ENCODE measurements at places on chromosomes 7 and 10.

DNA sequence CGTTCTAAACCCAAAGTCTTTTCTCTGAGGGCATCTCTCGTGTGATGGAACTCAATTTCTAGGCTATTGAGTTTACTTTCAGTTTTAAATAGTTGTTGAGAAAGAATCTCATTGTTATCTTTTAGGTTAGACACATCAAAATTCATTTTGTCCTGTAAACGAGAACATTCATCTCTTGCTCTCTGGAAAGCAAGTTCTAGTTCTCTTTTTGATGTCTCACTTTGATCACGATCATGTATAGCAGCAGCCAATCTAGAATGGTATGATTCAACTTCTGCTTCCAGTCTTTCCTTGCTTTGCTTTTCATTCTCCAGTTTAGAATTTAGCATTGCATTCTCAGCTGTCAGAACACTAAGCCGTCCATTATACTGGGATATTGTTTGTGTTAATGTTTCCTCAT, 65.1 kb downstream of the ANKRD26 start:
- no peak for DNase-seq
- peaks cover 47% of the 10 kb centered on the region for H3K36me3 ChIP-seq
- no peak overlapping the region for H3K27ac ChIP-seq
- H3K4me1 ChIP-seq, result no peaks in the 10 kb centered on the region

- H3K4me1 ChIP-seq, result peaks cover 11% of the 10 kb centered on the region
- no peak for DNase-seq
- no peaks in the 10 kb centered on the region for H3K36me3 ChIP-seq
- H3K4me3 ChIP-seq, result no peak overlapping the region
- no peaks in the 10 kb centered on the region for H3K27me3 ChIP-seq
Observed at GRCh38 chr7:80132594-80132993, 2.0 kb upstream of the GNAI1 start.

DNA sequence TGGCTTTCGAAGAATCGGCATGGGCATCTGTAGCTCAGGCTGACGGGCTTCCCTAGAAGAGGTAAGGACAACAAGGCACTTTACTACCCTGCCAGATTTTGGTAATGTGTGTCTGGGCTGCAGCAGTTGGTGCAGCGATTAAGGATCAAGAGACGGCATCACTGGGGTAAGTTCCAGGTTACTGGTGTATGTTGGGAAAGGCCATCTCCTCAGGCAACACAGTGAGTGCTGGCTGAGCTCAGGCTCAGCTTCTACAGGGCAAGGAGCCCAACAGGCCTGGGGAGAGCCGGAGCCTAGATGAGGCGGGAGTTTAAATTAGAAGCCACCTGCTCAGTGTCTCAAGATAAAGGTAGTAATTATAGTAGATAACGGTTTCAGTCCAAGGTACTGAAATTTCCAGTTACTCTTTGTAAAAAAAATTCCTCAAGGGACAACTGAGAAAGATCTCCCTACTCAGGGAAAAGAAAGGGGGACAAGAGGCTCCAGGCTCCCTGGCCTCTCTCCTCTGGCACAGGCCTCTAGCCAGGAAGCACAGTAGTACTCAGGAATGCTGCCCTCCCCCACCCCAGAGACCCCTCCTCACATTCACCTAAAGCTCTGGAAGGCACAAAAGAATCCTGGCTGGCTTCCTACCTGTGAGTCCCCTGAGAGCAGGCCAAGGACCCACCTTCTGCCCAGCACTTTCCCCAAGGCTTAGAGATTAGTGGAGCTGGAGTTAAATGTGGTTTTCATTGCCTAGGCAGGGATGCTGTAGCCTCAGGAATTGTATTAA, 3.9 kb downstream of the CXCL12 start:
- DNase-seq, result peak; percentile 37
- peaks cover 1% of the 10 kb centered on the region for H3K36me3 ChIP-seq
- H3K27ac ChIP-seq, result no peak overlapping the region
- H3K4me3 ChIP-seq, result no peak overlapping the region

GRCh38 chr10:122632576-122632975, 67.1 kb downstream of the C10orf120 start:
- no peak overlapping the region for H3K27ac ChIP-seq
- H3K27me3 ChIP-seq, result no peaks in the 10 kb centered on the region
- H3K4me3 ChIP-seq, result no peak overlapping the region
- no peaks in the 10 kb centered on the region for H3K36me3 ChIP-seq

GRCh38 chr10:96664563-96664962, 55.8 kb downstream of the PIK3AP1 start:
- no peaks in the 10 kb centered on the region for H3K36me3 ChIP-seq
- peaks cover 4% of the 10 kb centered on the region for H3K27me3 ChIP-seq
- H3K4me3 ChIP-seq, result no peak overlapping the region
- no peak overlapping the region for H3K27ac ChIP-seq
- no peak for DNase-seq
- no peaks in the 10 kb centered on the region for H3K4me1 ChIP-seq

DNA sequence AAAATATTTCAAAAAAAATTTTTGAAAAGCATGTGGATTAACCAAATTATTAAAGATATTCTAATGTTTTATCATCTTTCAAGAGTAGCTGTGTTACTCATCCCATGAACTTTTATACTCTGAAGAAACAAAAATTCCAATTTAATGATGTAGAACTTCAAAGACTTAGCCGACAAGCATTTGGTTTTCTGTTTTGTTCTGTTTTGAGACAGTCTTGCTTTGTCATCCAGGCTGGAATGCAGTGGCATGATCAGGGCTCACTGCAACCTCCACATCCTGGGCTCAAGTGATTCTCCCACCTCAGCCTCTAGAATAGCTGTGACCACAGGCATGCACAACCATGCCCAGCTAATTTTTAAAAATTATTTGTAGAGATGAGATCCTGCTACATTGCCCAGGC, 17.8 kb upstream of the LCOR start:
- H3K36me3 ChIP-seq, result no peaks in the 10 kb centered on the region
- no peaks in the 10 kb centered on the region for H3K4me1 ChIP-seq
- DNase-seq, result no peak
- H3K27ac ChIP-seq, result no peak overlapping the region
- no peak overlapping the region for H3K4me3 ChIP-seq

- DNase-seq, result no peak
- no peaks in the 10 kb centered on the region for H3K4me1 ChIP-seq
- H3K27ac ChIP-seq, result no peak overlapping the region
Observed at GRCh38 chr10:121245754-121246153, 352.5 kb downstream of the FGFR2 start.

- peaks cover 13% of the 10 kb centered on the region for H3K36me3 ChIP-seq
- H3K27me3 ChIP-seq, result no peaks in the 10 kb centered on the region
- no peak overlapping the region for H3K4me3 ChIP-seq
- H3K4me1 ChIP-seq, result no peaks in the 10 kb centered on the region
- no peak overlapping the region for H3K27ac ChIP-seq
Observed at GRCh38 chr10:89741126-89741762, 39.9 kb downstream of the KIF20B start.

DNA sequence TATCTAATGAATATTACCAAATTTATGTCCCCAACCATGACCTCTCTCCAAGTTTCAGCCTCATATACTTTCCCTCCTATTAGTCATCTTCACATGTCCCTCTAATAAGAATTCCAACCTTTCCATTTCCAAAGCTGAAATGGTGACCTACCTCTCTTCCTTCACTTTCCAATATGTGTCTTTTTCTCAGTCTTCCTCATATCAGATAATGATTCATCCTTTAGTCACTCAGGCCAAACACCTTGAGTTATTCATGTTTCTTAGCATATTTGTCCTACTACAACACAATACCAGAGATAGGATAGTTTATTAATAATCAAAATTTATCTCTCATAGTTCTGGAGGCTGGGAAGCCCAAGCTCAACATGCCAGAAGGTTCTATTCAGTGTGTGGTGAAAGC, 318.5 kb upstream of the ZWINT start:
- no peaks in the 10 kb centered on the region for H3K4me1 ChIP-seq
- no peak for DNase-seq
- H3K36me3 ChIP-seq, result no peaks in the 10 kb centered on the region
- H3K27ac ChIP-seq, result no peak overlapping the region
- no peak overlapping the region for H3K4me3 ChIP-seq

- no peak for DNase-seq
- H3K4me1 ChIP-seq, result peaks cover 8% of the 10 kb centered on the region
- H3K36me3 ChIP-seq, result peaks cover 7% of the 10 kb centered on the region
- H3K4me3 ChIP-seq, result no peak overlapping the region
- no peaks in the 10 kb centered on the region for H3K27me3 ChIP-seq
Observed at GRCh38 chr7:47982610-47983009, 3.2 kb upstream of the HUS1 start.

DNA sequence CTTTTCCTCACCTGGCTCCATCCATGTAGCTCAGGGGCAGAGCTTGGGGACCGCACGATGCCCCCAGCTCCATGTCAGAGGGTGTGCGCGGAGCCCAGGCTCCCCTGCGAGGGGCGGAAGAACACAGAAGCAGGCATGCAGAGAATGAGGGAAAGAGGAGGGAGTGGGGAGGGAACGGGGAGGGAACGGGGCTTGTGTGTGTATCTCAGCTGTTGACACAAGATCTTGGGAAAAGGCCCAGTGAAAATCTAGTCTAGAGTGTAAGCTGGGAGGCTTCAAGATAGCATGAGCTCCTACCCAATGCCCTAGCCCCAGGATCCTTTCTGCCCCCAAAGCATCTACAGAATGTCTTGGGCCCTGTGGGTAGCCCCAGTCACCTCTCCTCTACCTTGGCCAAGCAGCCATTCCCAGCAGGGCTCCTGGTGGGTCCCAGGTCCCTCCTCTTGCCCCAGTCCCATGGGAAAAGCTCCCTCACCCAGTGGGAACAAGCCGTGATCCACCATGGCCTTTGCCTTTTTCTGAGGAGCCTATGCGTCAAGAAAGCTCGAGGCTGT, 25.1 kb upstream of the NDST2 start:
- no peak overlapping the region for H3K4me3 ChIP-seq
- H3K27ac ChIP-seq, result no peak overlapping the region
- H3K27me3 ChIP-seq, result no peaks in the 10 kb centered on the region
- H3K36me3 ChIP-seq, result peaks cover 28% of the 10 kb centered on the region
- no peak for DNase-seq

- no peaks in the 10 kb centered on the region for H3K36me3 ChIP-seq
- no peak overlapping the region for H3K4me3 ChIP-seq
- no peaks in the 10 kb centered on the region for H3K27me3 ChIP-seq
- no peaks in the 10 kb centered on the region for H3K4me1 ChIP-seq
Observed at GRCh38 chr7:7867846-7868571, 100.6 kb upstream of the GLCCI1 start.

DNA sequence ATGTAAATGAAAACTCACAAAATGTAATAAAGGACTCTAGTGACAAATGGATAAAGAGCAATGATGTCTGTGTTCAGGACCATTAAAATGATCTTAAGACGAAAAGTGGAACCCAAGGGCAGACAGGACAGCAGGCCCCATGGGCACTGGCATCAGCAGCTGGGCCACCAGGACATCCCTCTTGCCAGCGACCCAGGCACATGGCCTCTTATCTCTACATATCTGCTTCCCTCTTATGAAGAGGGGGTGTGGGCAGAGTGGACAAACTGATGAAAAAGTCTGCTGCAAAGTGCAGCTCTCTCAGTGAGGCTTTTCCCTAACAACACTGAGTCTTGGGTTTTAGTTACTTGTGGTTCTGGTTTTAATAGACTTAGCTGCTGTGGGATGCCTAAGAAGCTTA, 44.8 kb upstream of the ANKRD1 start:
- no peaks in the 10 kb centered on the region for H3K36me3 ChIP-seq
- no peak overlapping the region for H3K4me3 ChIP-seq
- DNase-seq, result peak; percentile 76
- peaks cover 29% of the 10 kb centered on the region for H3K4me1 ChIP-seq
- no peak overlapping the region for H3K27ac ChIP-seq

- peaks cover 20% of the 10 kb centered on the region for H3K4me1 ChIP-seq
- H3K36me3 ChIP-seq, result no peaks in the 10 kb centered on the region
Observed at GRCh38 chr7:127816354-127817190, 164.6 kb downstream of the SND1 start.

- H3K4me1 ChIP-seq, result no peaks in the 10 kb centered on the region
- no peaks in the 10 kb centered on the region for H3K36me3 ChIP-seq
- H3K27me3 ChIP-seq, result peaks cover 20% of the 10 kb centered on the region
- H3K4me3 ChIP-seq, result no peak overlapping the region
- DNase-seq, result no peak
Observed at GRCh38 chr7:39357648-39358047, 208.6 kb upstream of the YAE1 start.

GRCh38 chr7:20785157-20786048, 1.3 kb downstream of the SP8 start:
- no peak overlapping the region for H3K4me3 ChIP-seq
- peaks cover 4% of the 10 kb centered on the region for H3K4me1 ChIP-seq
- peaks cover 95% of the 10 kb centered on the region for H3K27me3 ChIP-seq
- no peaks in the 10 kb centered on the region for H3K36me3 ChIP-seq

- no peak overlapping the region for H3K27ac ChIP-seq
- no peak for DNase-seq
- H3K36me3 ChIP-seq, result no peaks in the 10 kb centered on the region
- H3K27me3 ChIP-seq, result no peaks in the 10 kb centered on the region
- no peaks in the 10 kb centered on the region for H3K4me1 ChIP-seq
- no peak overlapping the region for H3K4me3 ChIP-seq
Observed at GRCh38 chr10:131803860-131804425, 96.9 kb upstream of the PPP2R2D start.

- no peaks in the 10 kb centered on the region for H3K36me3 ChIP-seq
- peaks cover 27% of the 10 kb centered on the region for H3K4me1 ChIP-seq
- H3K27me3 ChIP-seq, result no peaks in the 10 kb centered on the region
Observed at GRCh38 chr10:63554657-63555056, 33.5 kb downstream of the REEP3 start.

DNA sequence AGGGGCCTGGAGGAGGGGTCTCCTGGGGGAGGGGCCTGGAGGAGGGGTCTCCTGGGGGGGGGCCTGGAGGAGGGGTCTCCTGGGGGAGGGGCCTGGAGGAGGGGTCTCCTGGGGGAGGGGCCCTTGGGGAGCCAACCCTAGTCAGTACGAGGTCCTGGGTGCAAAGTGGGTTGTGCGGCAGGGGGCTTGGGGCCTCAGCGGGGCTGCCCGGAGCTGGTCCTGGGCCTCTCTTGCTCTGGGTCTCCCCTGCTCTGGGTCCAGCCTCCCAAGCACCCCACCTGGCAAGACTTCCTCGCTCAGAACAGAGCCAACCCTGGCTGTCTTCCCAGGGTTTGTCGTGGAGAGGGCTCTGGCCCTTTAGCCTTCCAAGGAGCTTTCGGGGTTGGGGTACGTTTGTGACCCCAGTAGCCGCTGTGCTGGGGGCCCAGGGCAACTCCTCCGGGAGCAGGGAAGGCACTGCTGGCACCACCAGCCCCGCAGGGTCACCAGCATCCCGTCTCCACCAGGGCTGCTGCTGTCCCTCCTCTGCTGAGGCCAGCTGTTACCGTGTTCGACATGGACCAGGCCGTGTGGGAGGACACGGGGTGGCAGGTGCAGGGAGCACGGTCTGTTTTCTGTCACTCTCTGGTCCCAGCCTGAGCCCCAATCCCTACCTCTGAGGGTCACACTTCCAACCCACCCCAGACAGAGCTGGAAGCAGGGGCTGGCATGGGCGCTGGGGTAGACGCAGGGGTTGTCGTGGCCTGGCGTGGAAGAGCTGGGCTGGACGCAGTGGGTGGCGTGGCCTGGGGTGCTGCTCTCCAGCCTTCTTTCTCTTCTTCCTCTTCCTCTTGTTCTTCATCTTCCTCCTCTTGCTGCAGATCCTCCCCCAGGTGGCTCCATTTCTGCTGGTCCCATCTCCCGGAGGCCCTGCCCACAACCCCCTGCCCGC, 22.8 kb downstream of the PWWP2B start:
- H3K36me3 ChIP-seq, result no peaks in the 10 kb centered on the region
- DNase-seq, result peak; percentile 54
- H3K4me1 ChIP-seq, result peaks cover 42% of the 10 kb centered on the region
- no peak overlapping the region for H3K27ac ChIP-seq

Data from SK-N-SH (cell line).